ENCODE measurements at places on chromosomes 4 and X.
A peak's percentile ranks its signal among the peaks of the same experiment; 100 is the strongest.

DNA sequence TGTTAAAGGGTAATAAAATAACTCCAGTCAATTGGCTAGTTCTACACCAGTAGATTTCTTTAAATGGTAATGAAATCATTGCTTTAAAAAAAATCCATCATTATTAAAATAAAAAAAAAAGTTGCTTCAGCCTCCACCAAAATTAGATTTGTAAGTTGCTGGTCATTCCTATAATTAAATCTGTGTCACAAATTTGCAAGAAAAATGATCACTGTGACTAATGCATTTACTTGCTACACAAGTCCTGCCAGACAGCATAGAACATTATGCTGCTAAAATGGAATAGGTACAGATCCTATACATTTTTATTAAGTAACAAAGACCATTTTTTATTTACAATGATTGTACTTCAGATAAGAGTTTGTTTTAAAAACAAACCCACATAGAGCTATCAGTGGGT, 85.8 kb downstream of the SLC10A7 start:
- DNase-seq = no peak

GRCh38 chr4:164924670-164925238, 47.8 kb downstream of the APELA start:
- no peak for DNase-seq

GRCh38 chr4:31125496-31125895, 405.3 kb downstream of the PCDH7 start:
- no peak for DNase-seq

- no peak for DNase-seq
Measured at GRCh38 chrX:68343551-68343950, 89.7 kb downstream of the OPHN1 start.

GRCh38 chrX:152989292-152989658, 4.6 kb downstream of the PNMA5 start:
- DNase-seq = peak; percentile 7

DNA sequence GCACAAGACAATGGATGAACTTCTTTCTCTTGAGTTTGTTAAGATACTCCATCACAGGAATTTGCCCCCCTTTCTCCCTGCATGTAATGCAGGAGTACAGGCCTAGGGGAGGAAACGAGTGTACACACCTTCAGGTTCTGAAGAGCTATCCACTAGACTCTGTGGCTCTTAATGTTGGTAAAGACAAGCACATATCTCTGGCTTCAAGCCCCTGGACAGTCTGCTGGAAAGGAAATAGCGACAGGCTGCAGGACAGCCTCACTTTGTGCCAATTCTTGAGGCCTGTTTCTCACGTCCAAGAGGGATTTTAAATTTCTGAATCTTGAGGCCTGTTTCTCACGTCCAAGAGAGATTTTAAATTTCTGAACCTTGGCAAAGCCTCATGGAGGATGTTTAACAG, 87.1 kb downstream of the RLIM start:
- DNase-seq = no peak

- DNase-seq = no peak
Measured at GRCh38 chr4:163367651-163368050, 24.0 kb downstream of the NPY5R start.

- no peak for DNase-seq
Measured at GRCh38 chrX:65516756-65517155, 17.8 kb downstream of the LAS1L start.

DNA sequence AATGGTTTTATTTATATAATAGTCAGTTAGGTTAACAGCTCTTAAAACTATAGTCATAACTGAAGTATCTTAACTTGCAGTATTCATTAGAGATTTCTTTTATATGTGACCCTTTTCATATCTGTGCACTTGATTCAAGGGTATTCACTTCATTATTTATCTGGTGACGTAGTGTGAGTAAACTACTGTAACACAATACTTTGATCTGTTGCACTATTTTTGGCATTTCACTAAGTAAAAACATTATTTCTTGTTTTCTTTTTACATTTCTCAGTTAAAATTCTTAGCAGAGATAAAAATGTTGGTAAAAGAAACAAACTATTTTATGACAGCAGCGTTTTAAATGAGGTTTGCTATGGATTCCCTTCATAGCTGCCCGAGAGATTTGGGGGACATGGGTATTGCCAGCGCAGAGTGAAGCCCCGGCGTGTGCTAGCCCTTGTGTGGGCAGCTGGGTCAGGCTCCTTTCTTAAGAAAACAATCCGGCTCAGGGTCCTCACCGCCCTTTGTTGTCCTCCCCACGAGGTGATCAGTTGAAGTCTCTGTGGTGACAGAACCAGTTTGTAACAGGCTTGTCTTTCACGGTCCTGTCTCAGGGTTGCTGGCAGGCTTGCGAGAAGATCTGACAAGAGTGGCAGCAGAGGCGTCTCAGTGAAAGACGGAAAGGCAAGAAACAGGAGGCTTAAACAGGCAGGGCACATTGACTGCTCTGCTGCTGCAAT, 293.4 kb downstream of the BMPR1B start:
- DNase-seq = no peak

DNA sequence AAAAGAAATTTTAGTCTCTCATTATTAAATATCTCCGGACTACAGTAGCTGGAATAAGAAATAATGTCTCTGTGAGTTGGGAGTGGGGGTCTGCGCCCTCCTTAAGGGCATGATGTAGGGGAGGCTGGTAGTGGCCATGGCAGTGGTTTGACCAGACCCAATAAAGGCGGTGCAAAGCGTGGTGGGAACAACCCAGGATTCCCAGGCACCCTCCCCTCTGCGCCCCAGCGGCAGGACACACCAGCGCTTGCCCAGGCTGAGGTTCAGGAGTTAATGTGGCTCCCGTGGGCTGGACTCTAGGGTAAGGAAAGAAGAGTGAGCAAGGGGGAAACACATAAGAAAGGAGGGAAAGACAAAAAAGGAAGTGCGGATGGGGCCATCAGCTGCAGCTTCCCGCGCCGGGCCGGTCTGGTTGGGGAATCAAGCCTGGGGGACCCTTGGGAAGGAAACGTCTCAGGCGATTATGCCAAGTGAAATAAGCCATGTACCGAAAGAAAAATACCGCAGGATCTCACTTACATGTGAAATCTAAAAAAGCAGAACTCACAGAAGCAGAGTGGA, 157.5 kb upstream of the SMIM31 start:
- no peak for DNase-seq

DNA sequence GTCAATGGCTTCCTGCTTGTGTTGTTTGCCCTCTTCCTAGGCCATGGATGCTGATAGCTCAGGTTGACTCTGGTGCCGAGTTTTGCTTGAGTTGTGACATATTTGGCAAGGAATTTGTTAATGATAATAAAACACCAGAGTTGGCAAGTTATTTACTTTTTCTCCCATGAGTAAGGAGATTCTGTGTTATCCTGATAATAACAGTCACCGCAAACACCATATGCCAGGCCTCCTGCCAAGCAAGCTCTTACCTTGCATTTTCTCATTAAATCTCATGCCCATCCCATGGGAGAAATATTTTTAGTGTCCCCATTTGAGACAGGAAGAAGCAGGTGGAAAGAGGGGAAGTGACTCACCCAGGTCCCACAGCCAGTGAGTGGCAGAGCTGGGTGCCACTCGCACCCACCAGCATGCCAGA, 67.4 kb upstream of the CLCN4 start:
- DNase-seq = no peak

GRCh38 chrX:44384688-44385338, 41.3 kb upstream of the EFHC2 start:
- DNase-seq = no peak

- DNase-seq = no peak
Measured at GRCh38 chrX:151974336-151975227, at the start of gene GABRE. TSS of gene GABRE (minus strand) at chrX:151974676. CDS start at chrX:151974625, 51 bp downstream.

GRCh38 chrX:46236411-46236810, 308.8 kb downstream of the ZNF674 start:
- DNase-seq = no peak

- no peak for DNase-seq
Measured at GRCh38 chr4:184529283-184529682, 54.9 kb upstream of the IRF2 start.

GRCh38 chrX:97597954-97598353, 714.2 kb downstream of the RPA4 start:
- DNase-seq = no peak

- no peak for DNase-seq
Measured at GRCh38 chrX:33840176-33840575, 291.9 kb downstream of the FAM47A start.

DNA sequence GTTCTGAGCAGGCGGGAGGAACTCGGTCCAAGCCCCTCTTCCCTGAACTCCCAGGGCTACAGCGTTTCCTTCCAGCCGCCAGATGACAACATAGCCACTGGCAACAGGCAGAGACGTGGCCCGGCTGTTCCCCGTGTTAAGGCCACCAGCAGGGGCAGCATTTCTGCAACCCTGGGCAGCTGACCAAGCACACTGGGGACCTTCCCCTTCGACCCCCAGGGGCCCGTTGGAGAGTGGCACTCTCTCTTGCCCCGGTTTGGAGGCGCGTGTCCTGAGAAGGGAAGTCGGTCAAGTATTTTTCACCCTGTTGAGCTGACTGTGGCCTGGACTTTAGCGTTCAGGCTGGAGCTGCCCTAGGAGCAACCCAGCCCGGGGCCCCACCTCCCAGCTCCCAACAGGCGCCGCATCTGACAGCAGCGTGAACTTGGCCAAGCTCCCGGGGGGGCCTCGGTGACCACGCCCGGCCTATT, 37.6 kb downstream of the ZBTB49 start:
- no peak for DNase-seq

DNA sequence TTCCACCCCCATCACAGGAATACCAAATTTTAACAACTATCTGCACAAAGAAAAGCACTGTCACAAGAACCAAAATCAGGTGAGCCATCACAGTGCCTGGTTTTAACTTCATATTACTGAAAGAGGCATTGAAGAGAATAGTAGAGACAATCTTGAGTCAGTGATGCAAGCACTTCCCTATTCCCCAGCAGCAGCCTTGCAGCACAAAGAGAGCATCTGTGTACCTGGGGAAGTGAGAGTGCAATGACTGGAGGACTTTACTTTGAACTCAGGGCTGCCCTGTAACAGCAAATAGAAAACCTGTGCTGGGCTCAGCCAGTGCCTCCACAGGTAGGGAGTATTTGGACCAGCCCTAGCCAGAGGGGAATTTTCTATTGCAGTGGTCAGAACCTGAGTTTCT, 361.8 kb downstream of the TEX13C start:
- no peak for DNase-seq

GRCh38 chr4:177235026-177235425, 74.6 kb upstream of the NEIL3 start:
- DNase-seq = no peak

DNA sequence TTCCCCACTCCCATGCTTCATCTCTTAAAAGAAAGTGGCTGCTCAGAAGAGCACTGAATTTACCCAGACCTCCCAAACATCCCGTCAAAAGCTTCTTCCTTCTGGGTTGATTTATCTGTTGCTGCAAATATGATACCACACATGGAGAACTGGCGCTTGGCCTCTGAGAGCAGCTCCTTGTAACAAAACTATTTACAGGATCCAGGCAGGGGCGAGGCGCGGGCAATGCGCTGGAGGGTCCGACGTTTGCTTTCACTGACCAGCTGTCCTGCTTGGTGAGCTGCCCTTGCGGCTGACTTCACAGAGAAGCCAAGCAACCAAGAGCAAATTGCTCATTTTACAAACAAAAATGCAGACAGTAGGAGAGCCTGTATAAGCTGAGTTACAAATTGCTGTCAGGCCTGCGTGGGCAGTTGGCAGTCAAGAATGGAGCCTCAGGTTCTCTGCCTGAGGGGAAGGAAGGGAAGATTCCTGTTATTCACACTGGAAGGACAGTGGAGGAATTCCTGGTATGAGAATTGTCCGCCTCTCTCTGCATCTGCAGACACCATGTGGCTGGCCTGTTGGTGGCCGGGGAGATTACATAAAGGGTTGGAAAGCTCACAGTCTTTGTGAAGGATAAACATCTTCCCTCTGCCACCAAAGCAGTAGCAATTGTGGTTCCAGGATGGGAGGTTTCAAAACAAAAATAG, 192.2 kb upstream of the LEF1 start:
- no peak for DNase-seq

DNA sequence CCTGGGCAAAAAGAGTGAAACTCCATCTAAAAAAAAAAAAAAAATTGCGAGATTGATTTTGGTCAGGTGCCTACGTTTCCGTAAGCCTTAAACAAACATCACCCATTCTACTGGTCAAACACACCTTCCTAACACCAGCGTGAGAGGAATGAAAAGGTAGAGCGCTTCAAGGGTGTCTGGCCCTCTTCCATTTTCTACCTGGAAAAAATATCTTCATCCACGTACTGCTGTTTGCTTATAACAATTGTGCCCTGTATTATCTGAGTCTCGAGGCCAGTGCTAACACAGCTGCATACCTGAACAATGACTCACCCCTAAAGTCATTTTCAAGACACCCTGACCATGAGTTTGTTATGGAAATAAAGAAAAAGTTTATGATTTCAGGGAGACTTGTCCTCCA, 13.9 kb downstream of the TMSB4X start:
- DNase-seq = no peak

DNA sequence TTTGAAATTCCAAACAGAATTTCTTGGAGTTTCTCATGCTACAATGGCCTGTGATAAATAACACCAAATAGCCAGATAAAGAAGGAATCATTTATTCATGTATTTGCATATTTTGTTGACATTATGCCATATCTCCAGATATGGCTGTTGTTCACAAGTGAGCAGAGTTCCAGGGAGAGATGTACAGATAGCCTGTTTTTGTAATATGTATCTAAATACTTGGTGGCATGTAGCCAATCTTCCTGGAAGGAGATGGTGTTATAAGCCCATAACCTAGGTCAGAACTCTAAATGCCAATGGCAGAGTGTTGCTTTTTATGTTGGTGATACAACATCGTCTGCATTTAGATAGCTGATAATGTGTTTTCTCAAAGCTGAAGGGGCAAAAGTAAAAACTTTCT, 292.2 kb downstream of the FBXO8 start:
- no peak for DNase-seq

DNA sequence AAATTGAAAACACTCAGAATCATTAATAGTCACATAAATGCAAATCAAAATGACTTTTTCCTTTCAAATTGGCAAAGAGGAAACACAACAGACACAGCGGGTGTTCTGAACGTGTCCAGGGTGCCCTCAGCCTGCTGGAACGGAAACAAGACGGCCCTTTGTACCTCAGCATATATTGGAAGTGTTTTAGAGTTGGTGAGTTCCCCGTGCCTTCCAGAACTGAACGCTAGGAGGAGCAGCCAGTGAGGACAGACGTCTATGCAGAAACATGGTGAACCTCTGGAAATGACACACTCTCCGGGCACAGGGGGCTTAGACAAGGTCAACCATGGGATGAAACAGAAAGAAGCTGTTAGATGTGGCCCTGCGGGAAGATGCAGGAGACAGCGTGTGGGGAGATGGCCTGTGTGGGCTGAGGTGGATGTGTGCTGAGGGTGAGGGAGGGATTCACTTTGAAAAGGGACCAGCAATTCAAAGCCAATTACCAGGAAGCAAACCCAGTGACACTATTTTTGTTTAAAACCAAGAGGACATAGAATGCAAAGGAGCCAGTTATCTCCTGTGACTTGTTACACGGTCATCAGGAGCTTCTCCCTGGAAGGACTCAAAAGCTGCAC, 40.4 kb downstream of the RNF212 start:
- DNase-seq = peak; percentile 18

- no peak for DNase-seq
Measured at GRCh38 chrX:38149016-38149415, 71.7 kb downstream of the SRPX start.

GRCh38 chrX:42837101-42837726, 59.3 kb upstream of the PPP1R2C start:
- DNase-seq = no peak

Data from GM12864 (cell line).